Dorsolateral prefrontal cortex (tissue), 122 donors: ENCODE measurements at places on chromosomes 3 and 15. TPM values are rescaled to one million over a fixed set of nuclear protein-coding genes. Genes with fewer than 3 reads are reported as not detected.

The NEIL1 gene
- total RNA-seq = 59.5 TPM

GRCh38 chr3:140427786-140428185 is 250.1 kb upstream of the TRIM42 start:
- no peak for DNase-seq

DNA sequence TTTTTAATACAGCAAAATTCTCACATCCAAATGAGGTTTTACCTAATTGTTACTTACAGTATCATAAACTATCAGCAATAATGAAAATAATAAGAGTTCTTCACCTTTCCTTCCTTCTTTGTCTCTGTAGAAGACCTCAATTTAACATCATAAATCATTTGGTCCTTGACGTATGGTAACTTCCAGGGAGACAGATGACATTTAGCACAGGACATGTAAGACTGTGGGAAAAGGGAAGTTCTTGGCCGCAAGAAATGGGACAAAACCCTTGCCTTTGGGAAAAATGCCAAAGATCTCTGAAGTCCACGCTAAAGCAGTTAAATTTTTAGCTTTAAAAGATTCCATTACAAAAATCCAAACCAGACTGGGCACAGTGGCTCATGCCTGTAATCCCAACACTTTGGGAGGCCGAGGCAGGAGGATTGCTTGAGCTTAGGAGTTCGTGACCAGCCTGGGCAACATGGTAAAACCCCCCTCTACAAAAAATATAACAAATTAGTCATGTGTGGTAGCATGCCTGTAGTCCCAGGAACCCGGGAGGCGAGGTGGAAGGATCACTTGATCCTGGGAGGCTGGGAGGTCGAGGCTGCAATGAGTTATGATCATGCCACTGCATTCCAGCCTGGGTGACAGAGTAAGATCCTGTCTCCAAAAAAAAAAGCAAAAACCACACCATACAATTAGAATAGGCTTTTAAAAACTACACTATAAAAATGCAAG is 8.8 kb downstream of the PTPN9 start:
- DNase-seq = no peak

GRCh38 chr3:50635066-50635465 is 18.1 kb downstream of the MAPKAPK3 start:
- no peak for DNase-seq

DNA sequence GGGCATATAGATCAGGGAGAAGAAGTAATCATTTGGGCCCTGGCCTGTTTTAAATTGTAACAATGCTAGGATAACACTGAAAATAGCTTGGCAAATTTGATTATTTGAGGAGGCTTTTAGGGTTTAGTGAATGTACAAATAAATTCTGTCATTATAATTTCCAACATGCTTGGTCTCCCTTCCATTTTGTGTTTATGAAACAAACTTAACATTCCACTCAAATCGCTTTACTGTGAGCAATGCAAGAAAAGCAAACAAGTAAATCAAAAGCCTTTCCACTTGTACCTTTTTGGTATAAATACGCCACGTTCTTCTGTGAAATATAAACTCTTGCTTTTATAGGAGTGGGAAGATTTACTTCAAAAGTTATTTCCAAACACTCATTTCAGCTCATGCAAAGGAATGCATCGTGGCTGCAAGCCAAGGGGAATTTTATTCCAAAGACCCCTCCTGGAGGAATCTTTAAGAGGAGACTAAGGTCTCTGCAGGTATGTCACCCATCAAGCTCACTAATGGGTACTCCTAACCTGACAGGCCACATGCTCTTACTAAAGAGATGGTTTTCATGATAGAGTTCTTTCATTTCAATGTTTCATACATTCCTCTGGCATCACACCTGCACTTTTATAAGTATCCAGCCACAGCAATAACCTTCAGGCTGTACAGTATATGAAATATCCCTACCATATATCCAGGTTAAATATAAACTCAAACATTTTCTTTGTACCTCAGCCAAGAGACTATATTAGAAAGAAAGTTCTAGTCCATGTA is 115.2 kb downstream of the P3H2 start:
- no peak for DNase-seq

- no peak for DNase-seq
Observed at GRCh38 chr3:45985532-45986302, 9.9 kb downstream of the FYCO1 start.

- no peak for DNase-seq
Observed at GRCh38 chr15:74442063-74442462, 8.3 kb upstream of the SEMA7A start.

DNA sequence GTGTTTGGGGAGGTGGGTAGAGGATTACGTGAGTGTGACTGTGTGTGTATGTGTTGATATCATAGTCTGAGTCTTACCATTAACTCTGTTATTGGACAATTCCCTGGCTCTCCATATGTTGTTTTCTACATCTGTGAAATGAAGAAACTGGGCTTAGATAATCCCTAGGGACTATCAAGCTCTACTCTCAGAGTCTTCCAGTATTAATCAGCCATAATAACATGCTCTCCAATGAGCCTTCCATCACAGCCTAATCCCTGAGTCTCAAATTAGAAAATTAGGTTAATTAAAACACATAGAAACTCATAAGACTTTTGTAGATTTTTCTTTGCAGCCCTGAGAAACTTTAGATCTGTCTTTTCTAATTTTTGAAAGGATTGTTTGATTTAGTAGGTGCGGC is 404.2 kb upstream of the RARB start:
- DNase-seq = no peak

DNA sequence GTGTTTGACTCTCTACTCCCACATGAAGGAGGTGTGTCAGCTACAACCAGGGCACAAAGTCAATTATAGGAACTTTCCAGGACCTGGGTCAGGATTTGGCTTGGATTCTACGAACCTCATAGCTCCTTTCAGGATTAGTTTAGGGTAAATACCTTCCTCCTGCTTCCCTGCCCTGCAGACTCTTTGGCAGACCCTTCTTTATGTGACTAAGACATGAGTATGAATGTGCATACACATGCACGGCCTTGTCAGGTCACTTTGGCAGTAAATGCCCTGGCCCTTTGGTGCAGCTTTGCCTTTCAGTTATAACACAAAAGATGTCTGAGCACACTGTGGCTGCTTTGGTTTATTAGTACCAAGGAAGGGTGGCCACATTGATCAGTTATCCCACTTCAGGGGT is 68.9 kb downstream of the GHSR start:
- no peak for DNase-seq

GRCh38 chr15:69156736-69157381 is 3.6 kb upstream of the GLCE start:
- no peak for DNase-seq

- no peak for DNase-seq
Observed at GRCh38 chr3:175695251-175695650, 836.1 kb downstream of the NAALADL2 start.
